Cortex of kidney (tissue), 1 donor: ENCODE measurements at places on chromosomes 3 and 15.

GRCh38 chr3:14305324-14305723 is 97.1 kb upstream of the SLC6A6 start:
- DNase-seq: no peak

- no peak for DNase-seq
Observed at GRCh38 chr3:32280262-32280910, 41.9 kb downstream of the CMTM8 start.

GRCh38 chr3:145854499-145854898 is 306.5 kb downstream of the PLOD2 start:
- DNase-seq: no peak

DNA sequence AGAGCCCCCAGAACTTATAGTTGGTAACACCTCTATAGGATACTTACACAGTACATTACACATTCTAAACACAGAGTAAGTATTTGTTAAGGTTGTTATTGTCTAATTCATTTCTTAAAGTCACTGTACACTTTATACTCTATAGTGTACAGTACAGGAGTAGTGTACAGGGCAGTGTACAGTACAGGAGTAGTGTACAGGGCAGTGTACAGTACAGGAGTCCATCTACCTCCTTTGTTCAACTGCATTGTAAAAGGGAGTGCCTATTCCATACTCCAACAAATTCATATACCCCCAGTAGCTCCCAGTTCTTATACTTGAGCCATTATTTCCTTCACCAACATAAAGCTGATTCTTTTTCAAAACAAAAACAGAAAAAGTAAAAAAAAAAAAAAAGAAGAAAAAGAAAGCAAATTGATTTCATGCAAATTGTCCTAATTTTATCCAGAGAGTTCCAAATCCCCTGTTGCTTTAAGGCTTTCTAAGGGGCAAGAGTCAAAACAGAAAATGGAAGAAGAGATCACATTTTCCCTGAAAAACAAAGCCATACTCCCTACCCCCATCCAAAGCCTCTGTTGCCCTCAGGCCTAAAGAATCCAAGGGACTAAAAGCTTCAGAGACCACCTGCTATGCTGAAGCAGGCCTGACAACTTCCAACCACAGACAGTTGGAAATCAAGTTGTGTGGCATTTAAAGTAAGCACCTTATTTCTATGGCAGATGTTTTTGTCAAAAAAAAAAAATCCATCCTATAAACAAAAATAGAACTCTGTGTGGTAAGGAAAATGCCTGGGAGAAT is 125.6 kb downstream of the PLCH1 start:
- DNase-seq: no peak

GRCh38 chr15:60585743-60586708 is 107.1 kb upstream of the ICE2 start:
- DNase-seq: no peak

DNA sequence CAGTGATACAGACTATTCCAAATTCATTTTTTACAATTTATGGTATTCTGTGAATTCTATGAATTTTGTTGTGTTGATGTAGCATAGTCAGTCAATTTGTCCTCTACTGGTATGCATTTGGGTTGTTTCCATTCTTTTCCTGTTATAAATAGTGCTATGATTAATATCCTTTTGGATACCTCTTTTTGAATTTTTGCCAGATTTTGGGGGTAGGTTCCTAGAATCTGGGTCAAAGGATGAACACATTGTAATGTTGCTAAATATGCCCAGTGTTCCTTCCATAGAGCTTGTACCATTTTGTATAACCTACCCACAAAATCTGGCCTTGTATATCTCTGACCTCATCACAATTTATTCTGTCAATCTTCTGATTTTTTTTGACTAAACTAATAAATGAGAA is 44.4 kb upstream of the C3orf38 start:
- DNase-seq: no peak

GRCh38 chr3:18656866-18657265 is 231.7 kb upstream of the SATB1 start:
- DNase-seq: no peak

DNA sequence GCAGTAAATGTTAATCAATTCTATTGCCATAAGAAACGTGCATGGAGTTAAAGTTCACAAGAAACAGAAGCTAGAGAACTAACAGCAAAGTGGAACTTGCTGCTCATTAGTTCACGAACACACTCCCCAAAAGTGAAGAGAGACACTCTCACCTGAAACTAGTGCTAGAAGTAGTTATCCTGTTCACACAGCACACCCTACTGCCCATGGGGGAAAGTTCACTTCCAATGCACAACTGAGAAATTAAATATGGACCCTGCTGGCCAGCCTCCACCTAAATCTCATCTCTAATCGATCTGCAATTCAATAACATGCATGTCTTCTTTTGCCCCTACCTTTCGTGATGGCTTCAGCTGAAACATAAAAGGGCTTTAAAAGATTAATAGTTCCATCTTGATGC is 39.4 kb upstream of the FRMD4B start:
- DNase-seq: no peak
